Nucleus accumbens (tissue), 56 donors: ENCODE measurements at places on chromosomes 5 and 9.
A peak's percentile ranks its signal among the peaks of the same experiment; 100 is the strongest.

DNA sequence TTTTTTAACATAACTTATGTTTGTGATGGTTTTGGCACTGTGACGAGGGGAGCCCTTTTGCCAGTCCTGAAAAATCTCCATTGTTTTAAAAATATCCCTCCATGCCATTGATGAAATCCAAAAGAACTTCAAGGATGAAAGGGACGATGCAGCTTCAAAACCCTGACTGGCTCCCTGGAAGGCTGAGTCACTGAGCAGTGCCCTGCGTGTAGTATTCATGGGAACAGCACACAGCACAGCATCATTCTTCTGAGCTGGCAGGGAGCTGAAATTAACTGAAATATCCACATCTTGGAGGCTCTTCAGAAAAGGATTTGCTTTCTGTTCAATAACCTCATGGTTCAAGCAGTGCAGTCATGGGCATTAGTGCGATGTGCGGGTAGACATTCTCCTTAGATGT, 29.7 kb downstream of the PDE4D start:
- no peak for DNase-seq

- DNase-seq, result no peak
These were observed 514.9 kb upstream of the CLINT1 start for GRCh38 chr5:158373608-158374395.

DNA sequence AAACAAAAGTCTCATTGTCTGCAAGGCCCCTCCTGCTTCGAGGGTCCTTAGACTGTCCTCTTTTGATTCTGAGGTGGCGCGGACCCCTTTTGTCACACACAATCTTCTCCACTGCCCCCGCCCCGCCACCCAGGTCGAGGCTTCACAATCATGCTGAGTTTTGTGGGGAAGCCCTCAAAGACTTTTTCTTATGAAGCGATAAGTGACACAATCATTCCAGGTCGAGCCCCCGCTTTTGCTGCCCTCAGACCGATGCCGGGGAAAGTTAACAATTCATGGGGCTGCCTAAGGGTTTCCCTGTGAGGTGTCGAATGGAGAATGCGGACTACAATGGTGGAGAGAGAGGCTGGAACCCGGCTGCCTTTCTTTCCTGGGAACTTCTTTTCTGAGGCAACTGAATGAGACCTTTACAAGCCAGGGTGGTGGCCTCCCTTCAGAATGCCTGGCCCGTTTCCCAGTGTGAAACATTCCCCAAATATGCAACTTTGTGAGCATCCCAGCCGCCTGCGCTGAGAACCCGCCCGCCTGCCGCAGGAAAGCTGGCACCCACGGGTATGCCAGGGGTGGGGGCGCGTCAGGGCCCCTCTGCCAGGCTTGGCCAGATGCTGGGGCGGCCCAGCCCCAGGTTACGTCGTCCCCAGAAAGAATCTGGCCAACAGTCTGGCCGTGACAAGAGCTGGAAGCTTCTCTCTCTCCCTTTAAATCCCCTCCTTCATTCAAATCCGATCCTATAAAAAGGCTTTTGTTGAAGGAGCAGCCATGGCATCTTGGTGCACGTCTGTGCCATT, 71.9 kb downstream of the MAP1B start:
- DNase-seq, result peak; percentile 59

DNA sequence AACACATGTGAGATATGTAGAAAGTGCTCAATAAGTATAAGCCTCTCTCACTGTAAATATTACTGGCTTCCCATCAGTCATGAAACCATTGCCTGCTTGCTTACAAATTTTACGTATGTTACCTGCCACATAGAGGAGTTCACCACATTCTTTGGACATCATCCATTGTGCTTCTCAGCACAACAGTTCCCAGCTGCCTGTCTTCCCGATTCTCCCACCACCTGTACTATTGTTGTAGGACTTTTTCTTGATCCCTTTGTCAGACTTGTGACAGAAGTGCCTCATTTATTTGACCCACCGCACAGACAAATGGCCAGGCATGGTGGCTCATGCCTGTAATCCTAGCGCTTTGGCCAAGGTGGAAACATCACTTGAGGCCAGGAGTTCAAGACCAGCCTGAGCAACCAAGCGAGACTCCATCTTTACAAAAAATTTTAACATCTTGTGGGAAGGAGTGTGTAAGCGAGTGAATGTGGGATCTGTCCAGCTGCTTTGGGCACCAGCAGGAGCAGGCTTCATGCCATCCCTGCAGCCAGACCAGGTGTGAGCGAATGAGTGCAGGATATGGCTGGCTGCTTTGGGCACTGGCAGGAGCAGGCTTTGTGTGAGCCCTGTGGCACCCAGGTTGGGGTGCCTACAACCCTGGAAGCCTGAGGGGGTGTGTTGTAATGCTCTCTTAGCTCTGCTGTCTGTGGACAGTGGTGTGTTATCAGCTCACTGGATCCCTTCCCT, 139.9 kb upstream of the ELL2 start:
- DNase-seq, result no peak

DNA sequence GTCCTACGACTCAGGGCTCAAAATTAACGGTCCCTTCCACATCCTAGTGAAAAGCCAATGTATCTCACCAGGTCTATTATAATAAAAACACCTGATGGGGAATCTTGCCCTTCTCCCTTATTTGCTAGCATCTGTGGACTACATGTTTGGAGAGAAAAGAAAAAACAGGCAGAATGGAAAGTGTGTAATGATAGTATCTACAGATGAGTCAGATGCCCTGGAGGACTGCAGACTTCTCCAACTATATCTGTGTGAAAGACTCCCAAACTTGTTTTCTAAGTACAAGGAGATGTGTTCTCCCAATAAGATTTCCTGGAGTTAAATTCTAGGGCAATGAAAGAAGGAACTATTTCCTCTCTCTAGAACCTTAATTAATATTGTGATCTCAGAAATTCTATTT, 66.0 kb downstream of the FOXB2 start:
- no peak for DNase-seq

GRCh38 chr5:88967633-88968585, 84.9 kb upstream of the MEF2C start:
- DNase-seq, result no peak

- no peak for DNase-seq
These were observed 6.1 kb upstream of the TMEM252 start for GRCh38 chr9:68546596-68547390.

DNA sequence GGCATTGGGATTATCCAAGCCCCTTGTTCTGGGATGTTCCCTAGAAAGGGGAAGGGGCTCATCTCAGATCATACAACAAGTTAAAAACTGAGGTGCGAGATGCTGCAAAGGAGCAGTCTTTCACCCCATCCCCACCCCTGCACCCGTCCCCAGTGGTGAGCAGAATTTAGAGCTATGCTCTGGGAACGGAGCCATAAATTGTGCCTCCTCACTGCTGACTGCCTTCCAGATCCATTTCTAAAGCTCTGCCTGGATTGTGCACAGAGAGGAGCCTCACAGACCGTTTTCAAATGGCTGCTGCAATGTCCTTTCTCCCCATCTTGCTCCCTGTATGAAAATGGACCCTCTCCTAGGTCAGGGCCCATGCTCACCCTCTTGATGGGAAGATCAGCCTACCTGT, 8.3 kb downstream of the SLC25A48 start:
- DNase-seq, result peak; percentile 36
